Hepatic stellate cell (primary cell): ENCODE measurements at places on chromosomes 2 and 18.

DNA sequence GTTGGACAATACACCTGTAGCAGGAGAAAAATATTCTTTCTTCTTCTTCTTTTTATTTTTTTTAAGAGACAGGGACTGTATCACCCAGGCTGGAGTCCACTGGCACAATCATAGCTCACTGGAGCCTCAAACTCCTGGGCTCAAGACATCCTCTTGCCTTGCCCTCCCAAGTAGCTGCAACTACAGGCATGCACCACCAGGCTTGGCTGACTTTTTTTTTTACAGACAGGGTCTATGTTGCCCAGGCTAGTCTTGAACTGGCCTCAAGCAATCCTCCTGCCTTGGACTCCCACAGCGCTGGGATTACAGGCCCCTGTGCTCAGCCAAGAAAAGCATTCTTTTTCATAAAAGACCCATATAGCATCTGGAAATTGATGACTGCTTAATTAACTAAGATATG lies 17.1 kb upstream of the ARHGAP28 start:
- DNase-seq: no peak

DNA sequence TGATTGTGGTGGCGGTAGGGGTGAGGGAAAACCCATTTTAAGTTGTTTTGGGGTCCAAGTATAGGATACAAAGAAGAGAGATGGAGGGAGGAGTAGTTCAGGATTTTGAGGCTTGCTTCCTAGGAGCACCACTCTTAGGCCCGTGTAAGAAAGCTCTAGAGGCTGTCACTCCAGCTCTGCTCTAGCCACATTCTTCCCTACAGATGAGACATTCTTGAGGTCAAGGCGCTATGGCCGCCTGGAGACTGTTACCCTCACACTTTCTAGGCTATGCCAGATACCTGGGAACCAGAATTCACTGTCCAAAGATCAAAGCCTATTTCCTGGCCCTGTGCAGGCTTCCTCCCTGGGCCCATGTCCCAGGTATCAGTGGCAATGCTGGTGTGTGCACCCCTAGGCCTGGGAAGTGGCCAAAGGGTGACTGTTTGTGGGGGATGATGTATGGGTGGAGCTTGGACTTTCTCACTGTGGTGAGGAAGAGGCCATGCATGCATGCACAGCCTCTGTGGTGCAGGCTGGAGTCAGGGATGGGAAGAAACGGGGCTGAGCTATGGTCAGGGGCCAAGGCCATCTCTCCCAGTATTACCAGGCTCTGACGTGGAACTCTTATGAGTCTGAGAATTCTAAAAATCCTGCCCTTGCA lies 7.0 kb upstream of the TTL start:
- DNase-seq: no peak

GRCh38 chr2:239729151-239729550 lies 296.0 kb downstream of the NDUFA10 start:
- DNase-seq: no peak

DNA sequence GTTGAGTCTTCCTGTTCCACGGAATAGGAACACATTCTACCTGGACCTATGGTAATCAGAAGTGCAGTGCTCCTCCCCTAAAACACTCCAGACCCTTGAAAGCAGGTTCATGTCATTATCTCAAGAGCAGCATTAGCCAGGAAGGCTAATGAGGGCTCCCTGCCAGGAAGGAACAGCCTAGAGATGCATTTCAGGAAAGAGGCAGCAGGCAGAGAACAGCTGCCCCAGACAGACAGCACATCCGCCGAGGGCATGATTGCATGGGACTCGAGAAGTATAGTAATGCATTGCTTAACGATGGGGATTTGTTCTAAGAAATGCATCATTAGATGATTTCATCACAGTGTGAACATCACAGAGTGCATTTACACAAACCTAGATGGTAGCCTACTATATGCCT lies 171.5 kb downstream of the ALK start:
- no peak for DNase-seq

- no peak for DNase-seq
These were observed 267.0 kb downstream of the MREG start for GRCh38 chr2:215746226-215746886.

GRCh38 chr2:12857891-12858290 lies 141.2 kb downstream of the TRIB2 start:
- DNase-seq: no peak

DNA sequence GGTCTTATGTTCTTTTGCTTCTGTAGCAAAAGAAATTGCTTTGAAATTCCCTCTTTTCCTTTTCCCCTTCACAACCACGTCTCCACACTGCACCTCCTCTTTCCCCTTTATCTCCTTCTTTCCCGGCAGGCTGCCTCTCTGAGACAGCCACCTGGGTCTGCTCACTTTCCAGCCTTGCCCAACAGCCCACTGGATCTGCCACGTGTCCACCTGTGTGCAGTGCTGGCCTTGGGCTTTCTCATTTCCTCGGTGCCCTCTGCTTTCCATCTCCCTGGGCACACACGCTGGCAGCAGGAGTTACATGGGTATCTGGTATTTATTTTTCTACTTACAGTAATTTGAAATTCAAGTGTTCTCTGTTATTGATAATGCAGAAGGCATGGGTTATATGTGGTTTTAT lies 213.4 kb upstream of the LYPD1 start:
- DNase-seq: no peak

- DNase-seq: no peak
These were observed 185.8 kb upstream of the GLI2 start for GRCh38 chr2:120549841-120550240.

GRCh38 chr2:181268174-181268867 lies 188.9 kb upstream of the ITGA4 start:
- no peak for DNase-seq

DNA sequence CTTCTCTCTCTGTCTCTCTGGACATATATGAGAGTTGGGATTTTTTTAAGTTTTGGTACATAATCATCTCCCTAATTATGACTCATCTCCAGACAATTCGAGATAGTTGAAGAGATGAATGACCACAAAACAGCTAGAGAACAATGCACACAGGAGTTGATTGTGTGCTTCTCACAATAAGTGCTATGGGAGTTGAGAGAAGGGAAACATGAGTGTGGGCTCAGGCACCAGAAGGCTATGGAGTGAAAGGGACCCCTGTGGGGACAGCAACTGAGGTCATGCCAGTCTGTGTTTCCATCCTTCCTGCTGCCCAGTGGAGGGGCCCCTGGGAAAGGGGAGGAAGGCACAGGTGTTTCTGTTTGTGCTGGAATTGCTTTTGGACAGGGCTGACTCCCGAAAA lies 6.5 kb upstream of the YWHAQ start:
- DNase-seq: peak; percentile 52

GRCh38 chr18:76188097-76188496 lies 306.9 kb downstream of the ZNF516 start:
- DNase-seq: no peak

DNA sequence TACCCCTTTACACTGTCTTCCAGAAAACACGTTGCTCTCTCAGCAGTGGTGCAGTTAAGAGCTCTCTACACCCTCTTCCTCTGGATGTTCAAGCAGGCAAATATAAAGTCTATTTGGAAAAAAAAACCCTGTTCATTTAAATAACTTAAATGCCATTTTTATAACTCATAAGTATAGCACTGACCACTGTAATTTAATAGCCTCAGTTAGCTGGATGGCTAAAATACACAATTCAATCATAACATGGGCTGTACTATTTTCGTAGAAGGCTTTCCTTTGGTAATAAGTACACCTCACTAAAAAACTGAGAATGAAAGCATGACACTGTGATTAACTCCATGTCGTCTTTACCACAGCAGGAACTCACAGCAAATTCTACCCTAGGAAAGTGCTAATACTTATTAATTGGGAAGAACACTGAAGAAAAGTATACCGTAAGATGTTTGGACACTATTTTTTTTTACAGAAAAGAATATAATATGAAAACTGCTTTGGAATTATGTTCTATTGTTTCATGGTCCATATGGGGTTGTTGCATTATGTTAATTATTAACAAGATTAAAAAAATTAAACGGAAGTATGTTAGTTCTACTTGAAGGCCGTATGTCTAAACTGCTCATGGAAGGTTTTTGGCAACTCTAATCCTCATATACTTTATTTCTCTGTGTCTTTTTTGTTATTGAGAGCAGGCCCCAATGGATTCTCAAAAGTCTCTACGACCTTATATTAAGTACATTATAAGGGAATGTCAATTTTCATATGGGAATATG lies 269.1 kb downstream of the ZNF385B start:
- DNase-seq: peak; percentile 12

- DNase-seq: no peak
These were observed 141.2 kb downstream of the CABLES1 start for GRCh38 chr18:23276451-23276850.

- no peak for DNase-seq
These were observed 284.7 kb upstream of the CWC22 start for GRCh38 chr2:180291552-180292421.
